ENCODE measurements at places on chromosomes 6 and 20.

GRCh38 chr6:707576-708236 lies 14.8 kb upstream of the EXOC2 start:
- no peak for DNase-seq

DNA sequence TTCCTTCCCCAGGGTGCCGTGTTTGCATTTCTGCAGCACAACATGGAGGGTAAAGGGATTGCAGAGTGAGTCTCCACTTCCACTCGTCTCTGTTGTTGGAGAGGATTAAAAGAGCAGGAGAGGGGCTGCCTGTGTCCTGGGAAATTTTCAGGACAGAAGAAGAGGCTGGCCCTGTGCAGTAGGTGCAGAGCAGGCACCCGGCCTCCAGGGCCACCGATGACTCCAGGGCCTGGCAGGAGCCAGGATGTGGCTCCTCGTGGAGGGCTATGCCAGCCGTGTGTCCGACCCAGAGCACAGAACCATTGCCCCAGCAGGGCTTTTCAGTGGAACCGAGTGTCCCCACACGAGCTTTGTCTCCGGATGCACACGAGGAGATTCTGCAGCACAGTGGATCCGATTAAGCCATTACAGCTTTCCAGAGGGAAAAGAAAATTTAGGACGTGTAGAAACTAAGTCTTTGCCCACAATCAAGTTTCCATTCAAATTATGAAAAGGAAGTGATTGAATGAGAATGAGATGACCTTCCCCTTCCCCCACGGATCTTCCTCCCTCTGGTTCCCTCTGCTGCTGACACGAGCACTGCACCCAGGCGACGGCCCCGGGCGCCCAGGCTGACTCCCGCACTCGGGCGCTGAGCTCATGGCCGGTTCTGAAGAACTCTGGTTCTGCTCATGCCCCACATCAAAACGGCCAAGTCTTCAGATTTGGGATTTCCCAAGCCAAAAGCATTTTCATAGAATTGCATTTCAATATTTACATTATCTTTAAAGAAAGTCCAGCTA lies 43.1 kb upstream of the UNC93A start:
- DNase-seq = no peak

DNA sequence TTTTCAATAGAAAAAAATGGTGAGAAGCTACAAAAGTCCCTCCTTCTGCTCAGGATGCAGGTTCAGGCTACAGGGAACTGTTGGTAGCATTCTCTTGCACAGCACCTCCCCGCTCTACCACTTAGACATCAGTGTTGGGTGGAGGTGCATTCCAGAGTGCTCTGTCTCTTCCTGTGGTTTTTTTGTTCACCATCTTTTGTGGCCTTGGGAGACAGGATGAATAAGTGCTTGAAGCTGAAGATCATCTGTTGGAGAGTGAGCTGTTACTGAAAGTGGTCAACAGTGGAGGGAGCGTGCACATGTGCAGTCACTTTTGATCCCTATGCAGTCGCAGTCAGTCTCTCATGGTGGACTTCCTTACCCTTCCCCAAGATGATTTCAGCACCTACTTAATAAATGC lies 16.6 kb upstream of the BTBD3 start:
- DNase-seq = no peak

- no peak for DNase-seq
These were observed 121.3 kb downstream of the JPH2 start for GRCh38 chr20:44065401-44066340.

- no peak for DNase-seq
These were observed 244.3 kb upstream of the ASCC3 start for GRCh38 chr6:101125380-101125971.

DNA sequence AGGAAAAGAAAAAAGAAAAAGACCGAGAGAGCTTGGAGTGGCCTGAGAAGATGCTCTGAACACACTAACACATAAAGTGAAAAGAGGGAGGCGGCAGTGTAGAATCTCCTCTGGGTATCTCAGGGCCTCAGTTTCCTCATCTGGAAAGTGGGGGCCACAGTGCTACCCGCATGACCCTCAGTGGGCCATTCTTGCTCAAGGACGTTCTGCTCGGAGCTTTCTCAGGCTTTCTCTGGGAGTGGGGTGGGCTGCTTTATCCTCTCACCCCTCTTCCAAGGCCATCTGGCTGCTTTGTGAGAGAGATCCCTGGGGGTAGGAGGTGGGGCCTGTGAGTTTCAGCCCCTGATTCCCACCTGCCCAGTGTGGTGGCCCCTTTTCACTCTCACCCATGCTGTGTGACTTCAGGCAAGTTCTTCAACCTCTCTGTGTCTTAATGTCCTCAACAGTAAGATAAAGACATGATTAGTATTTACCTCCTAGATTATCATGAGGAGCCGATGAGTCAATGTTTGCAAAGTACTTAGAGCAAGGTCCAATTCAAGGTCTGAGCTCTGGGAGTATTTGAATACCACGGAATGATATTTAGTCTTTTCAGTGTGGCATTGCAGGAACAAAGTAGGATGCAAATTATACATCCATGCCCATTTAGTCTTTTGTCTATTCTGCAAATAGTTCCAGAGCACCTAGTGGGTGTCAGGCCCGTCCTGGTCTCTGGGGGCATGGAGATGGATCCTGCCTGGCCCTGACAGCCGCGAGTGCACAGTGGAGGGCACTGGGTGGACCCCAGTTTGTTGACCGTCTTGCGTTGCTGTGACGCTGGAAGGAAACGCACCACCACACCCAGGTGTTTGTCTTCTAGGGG lies 34.3 kb downstream of the SRC start:
- no peak for DNase-seq

DNA sequence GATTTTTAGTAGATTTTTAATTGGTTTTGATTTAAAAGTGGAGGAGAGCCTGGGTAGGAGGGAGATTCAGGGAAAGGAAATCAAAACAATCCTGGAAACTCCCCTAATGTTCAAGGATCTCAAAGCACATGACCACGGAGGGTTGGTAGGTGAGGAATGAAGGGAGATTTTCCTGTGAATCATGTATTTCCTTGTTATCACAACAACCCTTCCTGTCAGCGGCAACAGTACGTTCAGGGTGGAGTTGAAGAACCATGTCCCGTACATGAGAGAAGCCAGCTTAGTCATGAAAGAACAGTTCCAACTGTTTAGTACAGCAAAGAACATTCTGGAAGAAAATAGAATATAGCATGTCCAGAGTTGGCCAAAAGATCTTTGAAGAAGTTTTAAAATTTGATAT lies 79.4 kb upstream of the SCAF8 start:
- DNase-seq = no peak

DNA sequence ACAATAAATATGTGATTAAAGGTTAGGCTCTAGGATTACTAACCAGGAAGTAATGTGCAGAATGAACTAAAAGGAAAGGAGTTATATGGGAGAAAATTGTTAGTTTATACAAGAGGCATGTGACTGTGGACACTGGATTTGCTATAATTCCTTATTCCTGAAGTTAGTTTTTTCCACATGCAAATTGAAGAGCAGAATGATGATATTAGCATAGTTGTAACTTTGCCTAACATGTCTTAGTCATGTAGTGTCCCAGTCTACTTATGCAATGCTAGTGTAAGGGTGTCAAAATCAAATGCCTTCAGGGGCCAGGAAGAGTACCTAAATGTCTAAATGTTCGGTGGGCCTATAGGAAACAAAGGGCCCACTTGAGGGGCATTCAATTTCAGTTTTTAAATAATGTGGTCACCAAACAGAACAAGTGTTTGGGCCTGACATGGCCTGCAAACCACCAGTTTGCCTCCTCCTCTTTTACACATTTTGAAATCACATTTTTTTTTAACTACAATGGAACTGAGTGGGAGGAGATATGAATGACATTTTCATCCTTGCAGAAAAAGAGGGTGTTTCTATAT lies 28.0 kb upstream of the CEP85L start:
- DNase-seq = no peak

GRCh38 chr20:30419466-30419865 lies 838.0 kb upstream of the DEFB115 start:
- DNase-seq = no peak

DNA sequence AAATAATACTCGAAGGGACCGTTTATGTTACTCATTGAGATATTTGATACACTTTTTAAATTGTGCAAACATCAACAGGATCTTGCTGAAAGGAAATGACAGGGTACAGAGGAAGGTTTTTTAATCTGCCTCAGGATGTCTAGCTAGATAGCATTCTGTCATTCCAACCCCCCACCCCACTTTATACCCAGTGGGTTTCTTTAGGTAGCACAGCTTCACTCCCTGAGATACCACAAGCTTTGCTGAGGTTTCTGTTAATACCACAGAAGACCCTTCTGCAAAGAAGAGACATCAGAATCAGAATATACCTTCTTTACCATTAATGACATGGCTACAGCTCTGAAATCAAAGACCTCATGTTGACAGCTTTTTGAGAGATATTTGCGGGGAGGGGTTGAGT lies 1.3 kb downstream of the PHACTR2 start:
- no peak for DNase-seq

- DNase-seq = no peak
These were observed 11.3 kb downstream of the NFATC2 start for GRCh38 chr20:51531141-51531710.

DNA sequence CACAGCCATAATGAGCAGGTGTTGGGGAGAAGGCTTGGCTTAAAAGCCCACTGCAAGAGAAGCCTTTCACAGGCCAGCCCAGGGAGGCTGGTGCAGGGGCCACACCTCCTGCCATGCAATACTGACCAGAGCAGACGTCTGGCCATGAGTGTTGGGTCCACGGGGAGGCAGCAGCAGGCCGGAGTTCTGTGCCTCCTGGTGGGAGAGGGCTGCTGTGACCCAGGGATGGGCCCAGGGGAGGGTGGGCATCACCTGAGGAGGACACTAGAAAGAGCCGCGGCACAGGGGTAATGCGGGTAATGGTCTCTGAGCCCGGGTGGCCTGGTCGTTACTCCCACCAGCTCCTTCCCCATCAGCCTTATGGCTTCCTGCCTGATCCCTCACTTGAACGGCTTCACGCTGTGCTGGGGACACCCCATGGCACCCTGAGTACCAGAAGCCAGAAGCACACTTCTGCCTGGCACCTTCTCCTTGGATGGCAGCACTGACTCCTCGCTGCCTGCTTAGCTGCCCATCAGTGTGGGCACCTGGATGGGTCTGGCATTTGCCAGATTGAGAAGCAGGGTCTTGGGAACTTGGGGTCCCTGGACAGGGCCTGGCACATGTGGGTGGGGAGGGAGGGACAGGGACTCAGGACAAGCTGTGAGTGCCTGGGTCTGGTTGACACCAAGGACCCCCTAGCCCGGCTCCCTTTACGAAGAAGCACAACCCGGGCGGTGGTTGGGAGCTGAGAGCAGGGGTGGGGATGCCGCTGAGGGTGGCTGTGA lies 108.8 kb downstream of the ASXL1 start:
- no peak for DNase-seq
